ENCODE measurements at places on chromosomes 7 and 10.

GRCh38 chr10:83075016-83075814 is 1064.1 kb upstream of the GHITM start:
- DNase-seq: no peak

GRCh38 chr10:115050375-115051010 is 42.7 kb upstream of the ATRNL1 start:
- DNase-seq: no peak

- no peak for DNase-seq
These were observed 31.8 kb downstream of the AOAH start for GRCh38 chr7:36692456-36692855.

DNA sequence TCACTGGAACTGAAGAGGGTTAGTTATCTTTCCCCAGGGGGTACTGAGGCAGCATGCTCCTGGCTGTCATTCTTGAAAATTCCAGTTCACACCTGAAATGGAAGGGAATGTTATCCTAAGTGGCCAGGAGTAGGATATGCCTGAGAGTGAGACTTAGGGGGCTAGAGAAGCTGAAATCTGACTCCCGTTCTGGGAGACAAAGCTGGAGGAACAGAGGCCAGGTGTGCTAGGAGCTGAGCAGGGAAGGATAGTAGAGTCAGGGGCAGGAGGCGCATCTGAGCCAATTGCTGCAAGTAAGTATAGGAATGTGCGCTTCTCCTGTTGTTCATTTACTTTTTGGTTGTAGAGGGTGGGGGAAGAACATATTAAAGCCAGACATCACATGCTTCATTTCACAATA is 58.1 kb upstream of the KIAA1217 start:
- DNase-seq: no peak

GRCh38 chr7:94374721-94375566 is 19.8 kb upstream of the COL1A2 start:
- no peak for DNase-seq

- DNase-seq: no peak
These were observed 18.8 kb downstream of the TFAM start for GRCh38 chr10:58404001-58404400.

DNA sequence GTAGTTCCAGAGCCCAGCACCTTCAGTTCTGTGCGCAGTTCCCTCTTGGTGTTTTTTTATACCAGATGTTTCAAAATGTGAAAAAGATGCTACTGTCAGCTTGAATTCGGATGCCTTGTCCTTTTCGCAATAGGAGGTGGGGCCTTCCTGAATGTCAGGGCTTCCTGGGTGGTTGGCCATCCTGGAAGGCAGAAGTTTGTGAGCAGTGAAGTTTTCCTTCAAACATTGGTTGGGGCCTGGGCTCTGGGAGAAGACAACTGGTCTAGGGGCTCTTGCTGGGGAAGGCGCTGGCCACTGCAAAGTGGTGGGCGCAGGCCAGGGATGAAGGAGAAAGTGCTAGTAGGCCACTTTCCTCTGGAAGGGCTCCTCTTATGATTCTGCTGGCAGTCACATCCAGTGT is 56.8 kb upstream of the JAZF1 start:
- DNase-seq: no peak

DNA sequence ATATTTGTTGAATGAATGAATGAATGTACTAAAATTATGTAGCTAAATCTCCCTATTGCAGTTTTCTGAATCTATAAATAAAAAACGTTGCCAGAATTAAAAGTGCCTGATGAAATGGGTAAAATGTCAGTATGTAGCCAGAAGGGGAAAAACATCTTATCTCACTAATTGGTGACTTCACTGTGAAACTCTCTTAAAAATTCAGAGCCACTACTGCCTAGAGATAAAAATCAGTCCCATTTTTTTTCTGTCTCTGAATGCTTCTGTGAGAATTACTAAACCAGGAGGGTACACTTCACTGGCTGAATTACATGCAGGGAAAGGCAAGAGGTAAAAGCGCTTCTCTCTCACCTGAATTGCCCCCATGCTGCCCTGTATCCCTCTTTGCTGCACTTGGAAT is 69.6 kb upstream of the HPS1 start:
- DNase-seq: no peak

- DNase-seq: peak; percentile 57
These were observed 133.2 kb downstream of the CUX1 start for GRCh38 chr7:101950450-101951119.

GRCh38 chr7:114173170-114173890 is 241.3 kb upstream of the FOXP2 start:
- no peak for DNase-seq

- no peak for DNase-seq
These were observed 55.3 kb downstream of the RASGEF1A start for GRCh38 chr10:43211431-43212042.

GRCh38 chr7:18860221-18860620 is 257.2 kb downstream of the TWIST1 start:
- DNase-seq: no peak

All from HAP-1 (cell line).